ENCODE measurements at places on chromosomes 1 and 21.

DNA sequence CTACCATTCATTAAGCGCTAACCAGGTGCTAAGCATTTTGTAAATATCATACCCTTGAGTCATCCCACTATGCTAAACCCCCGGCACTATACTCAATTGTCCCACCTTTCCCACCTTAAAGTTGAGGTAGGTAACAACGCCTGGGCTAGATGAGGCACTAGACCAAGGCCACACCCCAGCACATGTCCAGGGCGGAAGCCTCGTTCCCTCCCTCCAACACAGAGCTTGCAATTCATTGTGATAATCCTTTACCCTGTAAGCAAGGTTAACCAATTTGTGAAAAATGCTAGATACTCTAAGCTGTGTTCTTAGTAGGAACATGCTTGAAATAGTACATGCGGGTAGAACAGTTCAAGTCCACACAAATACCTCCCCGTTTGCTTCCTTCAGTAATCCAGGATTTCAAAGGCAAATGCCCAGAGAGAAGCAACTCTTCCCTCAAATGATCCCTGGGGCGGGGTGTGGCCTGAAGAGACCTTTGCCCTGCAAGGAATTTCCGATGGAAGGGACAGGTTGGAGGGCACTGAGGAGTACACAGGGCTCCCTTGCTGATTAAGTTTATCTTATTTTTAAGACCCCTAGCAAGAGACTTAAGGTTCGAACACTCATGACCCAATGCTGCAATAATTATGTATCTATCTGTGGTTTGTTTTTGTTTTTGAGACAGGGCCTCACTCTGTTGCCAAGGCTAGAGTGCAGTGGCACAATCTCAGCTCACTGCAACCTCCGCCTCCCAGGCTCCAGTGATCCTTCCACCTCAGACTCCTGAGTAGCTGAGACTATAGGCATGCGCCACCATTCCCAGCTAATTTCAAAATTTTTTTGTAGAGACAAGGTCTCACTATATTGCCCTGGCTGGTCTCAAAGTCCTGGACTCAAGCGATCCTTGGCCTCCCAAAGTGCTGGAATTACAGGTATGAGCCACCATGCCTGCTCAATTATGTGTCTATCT, 2.6 kb downstream of the RSPH1 start:
- H3K4me1 ChIP-seq, result peaks cover 17% of the 10 kb centered on the region
- DNase-seq, result no peak
- no peak overlapping the region for H3K4me3 ChIP-seq
- H3K27me3 ChIP-seq, result no peaks in the 10 kb centered on the region
- H3K27ac ChIP-seq, result no peak overlapping the region

DNA sequence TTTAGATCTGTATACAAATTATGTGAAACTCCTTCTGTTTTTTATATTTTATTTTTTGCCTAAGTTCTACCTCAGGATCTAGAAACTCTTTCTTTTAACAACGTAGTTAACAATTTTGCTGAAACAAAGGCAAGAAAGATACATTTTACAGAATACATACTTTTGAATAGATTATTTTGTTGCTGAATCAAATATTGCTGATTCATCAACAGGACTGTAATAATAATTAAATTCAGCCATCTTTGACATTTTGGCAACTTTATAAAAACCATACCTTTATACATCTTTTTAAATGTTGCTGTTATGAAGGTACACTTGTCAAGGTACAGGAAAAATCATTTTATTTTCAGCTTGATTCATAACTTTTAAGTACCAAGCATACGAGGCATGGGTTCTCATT, 10.7 kb upstream of the COA6 start:
- no peak overlapping the region for H3K27ac ChIP-seq
- H3K4me3 ChIP-seq, result no peak overlapping the region
- H3K4me1 ChIP-seq, result no peaks in the 10 kb centered on the region

DNA sequence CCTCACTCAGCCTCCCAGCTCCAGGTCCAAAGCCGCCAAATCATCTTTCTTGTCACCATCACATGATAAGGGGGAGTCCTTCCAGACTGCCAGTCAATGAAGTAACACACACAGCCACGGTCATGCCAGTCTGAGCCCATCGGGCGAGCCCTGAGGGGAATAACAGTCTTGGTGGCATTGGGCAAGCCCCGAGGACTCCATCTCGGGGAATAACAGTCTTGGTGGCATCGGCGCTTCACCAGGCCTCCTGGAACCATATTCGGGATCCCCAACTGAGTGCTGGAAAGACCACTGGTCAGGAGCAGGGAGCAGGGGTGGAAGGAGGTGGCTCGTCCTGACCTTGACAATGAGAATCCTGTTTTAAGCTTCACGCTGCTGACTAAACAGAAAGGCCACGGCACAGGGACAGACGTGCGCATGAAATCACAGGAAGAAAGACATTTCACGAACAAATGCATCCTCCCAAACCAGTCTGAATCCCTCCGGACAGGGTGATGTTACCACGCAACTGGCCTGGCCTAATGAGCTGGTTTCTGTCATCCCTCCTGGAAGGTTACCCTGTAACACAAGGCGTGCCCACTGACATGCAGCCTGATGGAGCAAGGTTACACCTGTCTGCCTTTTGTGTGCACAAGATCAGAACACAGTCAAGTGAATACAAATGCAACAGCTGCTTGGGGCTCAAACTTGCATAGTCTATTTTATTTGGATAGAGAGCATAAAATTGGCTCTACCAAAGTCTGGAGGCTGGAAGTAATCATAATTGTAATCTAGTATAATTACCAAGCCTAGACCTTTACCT, 517.4 kb downstream of the KIF26B start:
- H3K27me3 ChIP-seq, result no peaks in the 10 kb centered on the region
- no peak overlapping the region for H3K4me3 ChIP-seq
- H3K27ac ChIP-seq, result no peak overlapping the region
- no peak for DNase-seq
- H3K36me3 ChIP-seq, result no peaks in the 10 kb centered on the region

- H3K36me3 ChIP-seq, result no peaks in the 10 kb centered on the region
- no peak for DNase-seq
- H3K4me1 ChIP-seq, result peaks cover 7% of the 10 kb centered on the region
Measured at GRCh38 chr1:172863031-172863430, 187.7 kb downstream of the TNFSF18 start.

- DNase-seq, result no peak
- no peaks in the 10 kb centered on the region for H3K36me3 ChIP-seq
- peaks cover 3% of the 10 kb centered on the region for H3K4me1 ChIP-seq
- H3K27ac ChIP-seq, result no peak overlapping the region
Measured at GRCh38 chr1:51899022-51899421, 20.5 kb upstream of the NRDC start.

- no peak overlapping the region for H3K27ac ChIP-seq
- no peaks in the 10 kb centered on the region for H3K27me3 ChIP-seq
- no peak for DNase-seq
- H3K4me3 ChIP-seq, result no peak overlapping the region
Measured at GRCh38 chr1:16068356-16069270, 4.8 kb downstream of the FAM131C start.

DNA sequence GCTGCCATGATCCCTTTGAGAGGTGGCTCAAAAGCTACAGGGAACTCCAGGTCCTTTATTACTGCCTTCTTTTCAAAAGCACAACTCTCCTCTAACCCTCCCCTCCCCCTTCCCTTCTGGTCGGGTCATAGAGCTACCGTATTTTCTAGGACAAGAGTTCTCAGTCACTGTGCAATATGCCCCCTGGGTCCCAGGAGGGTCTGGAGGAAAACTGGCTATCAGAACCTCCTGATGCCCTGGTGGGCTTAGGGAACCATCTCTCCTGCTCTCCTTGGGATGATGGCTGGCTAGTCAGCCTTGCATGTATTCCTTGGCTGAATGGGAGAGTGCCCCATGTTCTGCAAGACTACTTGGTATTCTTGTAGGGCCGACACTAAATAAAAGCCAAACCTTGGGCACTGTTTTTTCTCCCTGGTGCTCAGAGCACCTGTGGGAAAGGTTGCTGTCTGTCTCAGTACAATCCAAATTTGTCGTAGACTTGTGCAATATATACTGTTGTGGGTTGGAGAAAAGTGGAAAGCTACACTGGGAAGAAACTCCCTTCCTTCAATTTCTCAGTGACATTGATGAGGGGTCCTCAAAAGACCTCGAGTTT, 3.1 kb downstream of the BTG2 start:
- H3K4me3 ChIP-seq, result no peak overlapping the region
- H3K27ac ChIP-seq, result peak overlapping the region; percentile 51
- no peaks in the 10 kb centered on the region for H3K27me3 ChIP-seq
- H3K36me3 ChIP-seq, result peaks cover 35% of the 10 kb centered on the region
- peaks cover 58% of the 10 kb centered on the region for H3K4me1 ChIP-seq
- no peak for DNase-seq

GRCh38 chr1:87176514-87176913, 152.2 kb upstream of the LMO4 start:
- H3K36me3 ChIP-seq, result no peaks in the 10 kb centered on the region
- no peak for DNase-seq
- no peak overlapping the region for H3K27ac ChIP-seq
- H3K4me3 ChIP-seq, result no peak overlapping the region
- H3K4me1 ChIP-seq, result no peaks in the 10 kb centered on the region

- H3K27ac ChIP-seq, result no peak overlapping the region
- no peaks in the 10 kb centered on the region for H3K27me3 ChIP-seq
- H3K36me3 ChIP-seq, result no peaks in the 10 kb centered on the region
- DNase-seq, result no peak
- H3K4me1 ChIP-seq, result peaks cover 29% of the 10 kb centered on the region
- no peak overlapping the region for H3K4me3 ChIP-seq
Measured at GRCh38 chr1:107548276-107548675, 407.4 kb downstream of the NTNG1 start.

DNA sequence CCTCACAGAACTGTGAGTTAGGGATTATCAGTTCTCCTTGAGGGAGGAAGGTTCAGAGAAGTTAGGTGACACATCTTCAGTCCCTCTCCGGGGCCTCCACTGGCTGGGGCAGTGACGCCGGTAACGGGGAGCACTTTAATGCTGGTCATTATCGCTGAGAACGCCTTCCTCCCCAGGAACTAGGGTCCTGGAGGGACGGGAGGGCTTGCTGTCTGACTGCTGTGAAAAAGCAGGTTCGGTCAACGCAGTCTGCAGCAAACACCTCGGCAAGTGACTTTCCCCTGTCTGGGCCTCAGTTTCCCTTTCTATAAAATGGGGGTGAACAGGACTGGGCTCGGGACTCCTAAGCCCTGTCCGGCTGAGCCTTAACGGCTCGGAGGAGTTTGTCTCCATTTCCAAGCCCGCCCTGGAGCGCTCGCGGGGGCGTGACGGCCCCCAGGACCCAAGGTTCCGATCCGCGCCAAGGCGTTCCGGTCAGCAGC, 341 bp upstream of the TMEM61 start:
- no peak overlapping the region for H3K4me3 ChIP-seq
- no peak for DNase-seq
- peaks cover 11% of the 10 kb centered on the region for H3K27me3 ChIP-seq
- no peaks in the 10 kb centered on the region for H3K36me3 ChIP-seq
- H3K27ac ChIP-seq, result no peak overlapping the region
- no peaks in the 10 kb centered on the region for H3K4me1 ChIP-seq

DNA sequence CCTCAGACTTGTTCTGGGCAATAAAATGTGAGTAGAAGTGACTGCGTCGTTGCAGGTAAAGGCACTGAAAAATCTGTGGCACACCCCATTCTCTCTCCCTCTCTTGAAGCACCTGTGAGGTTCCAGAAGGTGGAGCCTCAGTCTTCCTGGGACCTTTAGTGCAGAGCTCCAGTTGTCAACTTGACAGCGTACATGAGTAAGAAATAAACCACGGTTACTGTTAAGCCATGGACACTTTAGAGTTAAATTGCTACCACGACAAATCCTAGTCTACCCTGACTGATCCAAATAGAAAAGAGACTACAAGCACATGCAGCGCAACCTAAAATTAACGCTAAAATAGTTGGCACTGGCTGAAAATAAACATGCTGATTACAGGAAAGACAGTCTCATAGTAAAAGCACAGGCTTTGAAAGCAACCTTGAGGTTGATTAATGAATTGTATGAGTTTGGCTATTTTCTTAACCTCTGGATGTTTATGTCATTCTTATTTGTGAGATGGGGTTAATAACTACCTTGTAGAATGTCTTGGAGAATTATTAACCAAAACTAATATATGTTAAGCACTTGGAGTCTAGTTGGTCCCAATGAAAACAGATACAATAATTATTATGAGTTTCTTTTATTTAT, 93.0 kb upstream of the PLPPR4 start:
- H3K27ac ChIP-seq, result no peak overlapping the region
- H3K4me3 ChIP-seq, result no peak overlapping the region
- H3K4me1 ChIP-seq, result no peaks in the 10 kb centered on the region
- H3K27me3 ChIP-seq, result no peaks in the 10 kb centered on the region
- H3K36me3 ChIP-seq, result no peaks in the 10 kb centered on the region

- H3K4me3 ChIP-seq, result no peak overlapping the region
- no peaks in the 10 kb centered on the region for H3K4me1 ChIP-seq
- no peaks in the 10 kb centered on the region for H3K36me3 ChIP-seq
- no peaks in the 10 kb centered on the region for H3K27me3 ChIP-seq
- no peak overlapping the region for H3K27ac ChIP-seq
Measured at GRCh38 chr1:240426051-240426450, 185.9 kb downstream of the GREM2 start.

DNA sequence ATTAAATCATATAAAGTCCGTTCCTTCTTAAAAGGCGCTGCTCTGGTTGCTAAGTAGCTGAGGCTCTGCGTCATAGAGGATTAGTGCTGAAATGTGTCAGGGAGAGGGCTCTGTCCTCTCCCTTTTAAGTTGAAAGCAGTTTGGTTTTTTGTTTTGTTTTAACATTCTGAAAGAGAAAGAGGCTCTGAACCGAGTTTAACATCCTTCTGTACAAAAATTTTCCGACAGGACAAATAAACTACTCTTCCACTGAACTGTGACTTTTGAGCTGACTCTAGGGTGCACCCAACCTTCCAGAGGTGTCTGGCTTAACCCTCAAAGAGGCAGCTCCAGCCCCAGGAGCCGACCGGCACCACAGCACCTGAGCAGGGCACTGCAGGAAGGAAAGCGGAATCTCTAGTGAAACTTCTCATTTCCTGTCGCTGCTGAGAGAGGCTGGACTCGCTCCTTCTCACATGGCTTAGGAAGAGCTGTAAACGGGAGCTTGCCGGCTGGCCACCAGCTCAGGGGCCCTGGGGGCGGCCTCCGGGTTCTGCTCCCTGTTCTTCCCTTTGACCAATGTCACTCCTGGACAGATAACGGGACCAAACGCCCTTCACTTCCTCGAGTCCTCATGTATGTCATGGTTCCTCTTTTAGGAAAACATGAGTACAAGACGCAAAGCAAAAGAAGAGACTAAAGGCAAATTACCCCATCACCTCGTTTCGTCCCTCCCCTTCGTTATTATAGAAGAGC, 1.2 kb downstream of the VAV3 start:
- no peaks in the 10 kb centered on the region for H3K36me3 ChIP-seq
- peak; percentile 76 for DNase-seq
